Epithelial cell of umbilical artery (primary cell): ENCODE measurements at places on chromosomes 2 and 18. TPM values are rescaled to one million over a fixed set of nuclear protein-coding genes. Genes with fewer than 3 reads are reported as not detected.

Gene MATN3
- 1.4 and 2.3 TPM in 2 replicates for total RNA-seq

Gene MZT2B
- 102 and 233 TPM in 2 replicates for total RNA-seq

Gene CABLES1
- 12.2 and 14.6 TPM in 2 replicates for total RNA-seq

Gene BCL11A
- under 0.01 TPM in 2 replicates for total RNA-seq

Gene CERKL
- not detected in 2 replicates for total RNA-seq
